ENCODE measurements at places on chromosomes 7 and 10. TPM values are rescaled to one million over a fixed set of nuclear protein-coding genes. Genes with fewer than 3 reads are reported as not detected.

GRCh38 chr10:100662067-100662466 lies 83.3 kb upstream of the PAX2 start:
- no peak overlapping the region for H3K27ac ChIP-seq
- peaks cover 55% of the 10 kb centered on the region for H3K27me3 ChIP-seq
- no peak overlapping the region for H3K4me3 ChIP-seq
- H3K4me1 ChIP-seq = peaks cover 4% of the 10 kb centered on the region
- DNase-seq = no peak

IFIT1B gene
- not detected for total RNA-seq

RPS24 gene
- total RNA-seq = 1,455 TPM

GRCh38 chr7:140146574-140146973 lies 30.2 kb downstream of the KDM7A start:
- no peak overlapping the region for H3K4me3 ChIP-seq
- H3K4me1 ChIP-seq = no peaks in the 10 kb centered on the region
- no peak for DNase-seq
- H3K27me3 ChIP-seq = no peaks in the 10 kb centered on the region

ADIRF gene
- total RNA-seq = not detected
